ENCODE measurements at places on chromosomes 13 and 19.
A peak's percentile ranks its signal among the peaks of the same experiment; 100 is the strongest.

GRCh38 chr19:10000171-10000826, 10.0 kb downstream of the COL5A3 start:
- DNase-seq: no peak

GRCh38 chr13:71609271-71609670, 257.7 kb downstream of the DACH1 start:
- DNase-seq: no peak

- DNase-seq: peak; percentile 28
These were observed at the start of gene ZNF610 for GRCh38 chr19:52336117-52336790. Gene ZNF610, plus strand, starts transcription at chr19:52336243. Its CDS starts 12,930 bp downstream, at chr19:52349173.

DNA sequence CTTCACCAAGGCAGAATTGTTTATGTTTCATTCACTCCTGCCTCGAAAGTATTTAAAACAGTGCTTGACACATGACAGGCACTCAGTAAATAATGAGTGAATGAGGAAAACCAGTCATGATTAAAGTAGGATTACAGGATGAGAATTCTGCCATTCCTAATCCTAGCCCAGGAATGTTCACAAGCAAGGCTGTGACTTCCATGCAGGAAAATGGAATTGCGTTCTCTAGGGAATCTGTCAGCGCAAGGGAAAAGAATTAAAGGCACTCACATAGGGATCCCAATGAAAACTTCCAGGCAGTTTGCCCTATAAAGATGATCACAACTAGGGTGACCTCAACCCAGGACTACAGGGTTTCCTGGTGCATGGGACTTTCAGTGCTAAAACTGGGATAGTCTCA, 143.4 kb downstream of the CYSLTR2 start:
- no peak for DNase-seq

- no peak for DNase-seq
These were observed 907 bp downstream of the KDELR1 start for GRCh38 chr19:48390188-48391099.

GRCh38 chr13:75760131-75761021, 124.2 kb downstream of the LMO7 start:
- DNase-seq: no peak

DNA sequence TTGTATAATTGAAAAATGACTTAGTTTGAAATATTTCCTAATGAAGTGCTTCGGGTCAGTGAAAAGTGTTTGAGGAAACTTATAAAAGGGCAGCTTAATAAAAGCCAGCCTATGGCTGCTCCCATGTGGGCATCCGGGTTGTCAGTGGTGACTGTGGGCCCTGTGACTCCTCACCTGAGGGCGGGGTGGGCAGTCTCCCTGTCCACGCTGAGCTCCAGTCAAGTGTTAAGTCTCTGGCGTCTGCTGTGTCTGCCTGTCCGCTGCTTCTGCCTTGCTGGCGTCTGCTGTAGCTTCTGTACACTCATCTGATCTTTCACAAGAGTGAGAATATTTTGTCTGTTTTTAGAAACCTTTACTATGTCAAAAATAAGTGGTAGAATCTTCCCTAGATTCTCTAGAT, 7.1 kb downstream of the LAMP1 start:
- DNase-seq: no peak

GRCh38 chr19:45040059-45040771, 1.4 kb downstream of the CLASRP start:
- no peak for DNase-seq

GRCh38 chr19:49691243-49692146, 579 bp downstream of the CPT1C start:
- no peak for DNase-seq

GRCh38 chr13:42538996-42539395, 35.0 kb upstream of the TNFSF11 start:
- DNase-seq: no peak

DNA sequence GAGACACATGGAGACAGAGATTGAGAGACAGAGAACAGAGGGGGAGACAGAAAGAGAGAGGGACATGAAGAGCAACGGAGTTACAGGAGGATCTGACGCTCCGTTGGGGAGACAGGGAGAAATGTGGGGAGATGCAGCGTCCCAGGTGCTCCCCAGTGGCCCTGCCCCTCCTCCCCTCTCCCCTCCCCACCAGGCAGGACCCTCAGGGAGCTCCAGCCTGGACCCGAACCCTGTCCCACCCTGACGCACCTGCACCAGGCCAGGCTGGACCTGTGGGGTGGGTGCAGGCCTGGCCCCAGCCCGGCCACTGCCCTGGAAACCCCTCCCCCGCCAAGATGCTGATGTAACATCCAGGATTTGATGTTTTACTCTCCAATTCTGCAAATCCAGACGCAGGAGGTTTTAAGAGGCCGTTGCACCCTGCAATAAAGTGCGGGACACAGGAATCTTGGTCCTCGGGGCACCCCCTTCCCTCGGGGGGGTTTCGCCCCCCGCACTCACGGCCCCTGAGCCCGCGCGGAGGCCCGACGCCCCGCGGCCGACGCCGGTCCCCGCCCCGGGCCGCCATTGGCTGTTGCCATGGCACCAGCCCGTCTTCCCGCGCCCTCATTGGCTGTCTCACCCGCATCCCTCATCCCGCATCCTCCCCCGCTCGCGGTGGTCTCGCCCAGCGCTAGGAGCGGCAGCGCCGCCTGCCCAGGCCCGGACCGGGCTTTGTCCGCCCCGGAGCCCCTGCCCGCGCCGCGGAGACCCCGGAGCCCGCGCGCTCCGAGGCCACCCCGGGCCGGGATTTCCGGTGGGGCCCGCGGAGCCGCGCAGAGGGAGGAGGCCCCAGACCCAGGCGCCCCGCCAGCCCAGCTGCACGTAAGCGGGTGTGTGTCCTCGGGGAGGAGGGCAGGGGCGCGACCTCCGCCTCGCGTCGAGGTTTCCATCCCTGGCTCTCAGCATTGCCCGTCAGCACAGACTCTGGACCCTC, at the start of gene APC2:
Gene APC2, plus strand, starts transcription at position 655 of the 976 bp plus-strand sequence. CDS start 2,881 bp downstream, outside the sequence.
- DNase-seq: no peak

- no peak for DNase-seq
These were observed 1.5 kb upstream of the C13orf46 start for GRCh38 chr13:113975416-113975815.

DNA sequence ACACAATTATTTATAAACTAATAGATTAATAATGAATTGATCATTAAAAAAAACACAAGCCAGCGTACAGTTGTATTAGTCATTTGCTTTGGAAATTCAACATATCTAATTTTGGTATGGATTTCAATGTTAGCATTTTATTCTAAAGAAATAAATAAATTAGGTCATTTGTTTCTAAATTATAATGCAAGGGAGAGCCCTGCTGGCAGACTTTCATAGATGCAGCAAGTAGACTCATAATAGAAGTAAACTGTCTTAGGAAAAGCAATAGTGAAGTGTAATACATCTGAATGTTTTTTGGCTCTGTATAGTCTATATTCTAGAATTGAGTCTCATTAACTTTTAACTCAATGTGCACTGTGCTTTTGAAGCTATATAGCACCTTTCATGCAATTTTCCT, 982.4 kb upstream of the MIR17HG start:
- DNase-seq: no peak

DNA sequence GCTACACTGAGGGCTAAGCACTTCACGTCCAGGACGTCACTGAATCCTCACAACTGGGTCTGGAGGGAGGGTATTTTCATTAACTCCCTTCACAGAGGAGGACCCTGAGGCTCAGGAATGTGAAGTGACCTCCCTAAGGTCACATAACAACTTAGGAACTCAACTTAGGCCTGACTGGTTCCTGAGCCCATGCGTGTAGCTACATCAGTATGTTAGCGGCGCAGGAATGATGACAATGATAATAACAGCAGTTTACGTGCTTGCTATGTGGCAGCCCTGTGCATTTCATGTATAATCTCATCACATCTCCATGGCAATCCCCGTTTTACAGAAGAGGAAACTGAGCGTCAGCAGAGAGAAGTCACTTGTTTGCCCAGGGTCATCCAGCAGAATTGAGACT, 18.3 kb downstream of the KRTDAP start:
- no peak for DNase-seq

GRCh38 chr13:98847780-98848179, 95.3 kb upstream of the SLC15A1 start:
- no peak for DNase-seq

- DNase-seq: no peak
These were observed 32.6 kb downstream of the SLC7A1 start for GRCh38 chr13:29562786-29563438.

GRCh38 chr19:2309734-2310362, 1.9 kb upstream of the LINGO3 start:
- no peak for DNase-seq

DNA sequence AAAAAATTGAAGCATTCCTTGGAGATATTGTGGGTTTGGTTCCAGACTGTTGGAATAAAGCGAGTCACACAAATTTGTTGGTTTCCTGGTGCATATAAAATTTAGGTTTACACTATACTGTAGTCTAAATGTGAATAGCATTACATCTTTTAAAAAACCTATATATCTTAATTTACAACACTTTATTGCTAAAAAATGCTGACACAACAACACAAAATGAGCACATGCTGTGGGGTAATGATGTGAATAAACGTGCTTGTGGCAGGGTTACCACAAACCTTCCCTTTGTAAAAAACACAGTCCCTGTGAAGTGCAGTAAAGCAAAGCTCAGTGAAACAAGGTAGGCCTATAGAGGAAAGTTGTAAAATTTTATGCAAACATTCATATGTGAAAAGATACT, 27.7 kb downstream of the MPHOSPH8 start:
- no peak for DNase-seq

DNA sequence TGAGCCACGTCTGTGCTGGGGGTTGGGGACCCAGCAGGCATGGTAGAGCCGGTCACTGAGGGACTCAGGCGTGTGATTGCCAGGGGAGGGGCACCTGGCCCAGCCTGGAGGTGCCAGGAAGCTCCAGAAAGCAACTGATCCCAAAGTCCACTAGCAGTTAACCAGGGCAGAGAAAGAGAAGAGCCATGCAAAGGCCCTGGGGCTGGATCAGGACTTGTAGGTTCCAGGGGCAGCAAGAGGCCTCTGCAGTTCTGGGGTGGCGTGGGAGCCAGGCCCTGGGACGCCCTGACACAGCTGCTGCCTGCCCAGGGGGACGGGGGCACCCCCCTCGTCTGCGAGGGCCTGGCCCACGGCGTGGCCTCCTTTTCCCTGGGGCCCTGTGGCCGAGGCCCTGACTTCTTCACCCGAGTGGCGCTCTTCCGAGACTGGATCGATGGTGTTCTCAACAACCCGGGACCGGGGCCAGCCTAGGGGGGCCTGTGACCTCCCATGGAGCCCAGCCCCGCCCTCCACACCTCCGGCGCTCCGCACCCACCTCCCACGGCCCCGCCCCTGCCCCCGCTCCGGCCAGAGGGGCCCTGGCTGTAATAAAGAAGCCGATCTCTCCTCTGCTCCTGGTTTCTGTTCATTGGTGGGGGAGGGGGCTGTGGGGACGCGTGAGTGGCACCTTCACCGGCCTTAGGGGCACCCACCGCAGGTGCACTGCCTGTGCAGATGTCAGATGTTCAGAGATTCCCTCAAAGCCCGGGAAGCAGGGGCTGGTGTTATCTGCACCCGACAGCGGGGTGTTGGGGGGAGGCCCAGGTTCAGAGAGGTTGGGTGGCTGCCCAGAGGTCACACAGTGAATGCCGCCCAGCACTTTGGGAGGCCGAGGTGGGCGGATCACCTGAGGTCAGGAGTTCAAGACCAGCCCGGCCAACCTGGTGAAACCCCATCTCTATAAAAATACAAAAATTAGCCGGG, 4.1 kb downstream of the AZU1 start:
- DNase-seq: no peak

- peak; percentile 70 for DNase-seq
These were observed 571 bp downstream of the ZNF653 start for GRCh38 chr19:11505032-11505503.

DNA sequence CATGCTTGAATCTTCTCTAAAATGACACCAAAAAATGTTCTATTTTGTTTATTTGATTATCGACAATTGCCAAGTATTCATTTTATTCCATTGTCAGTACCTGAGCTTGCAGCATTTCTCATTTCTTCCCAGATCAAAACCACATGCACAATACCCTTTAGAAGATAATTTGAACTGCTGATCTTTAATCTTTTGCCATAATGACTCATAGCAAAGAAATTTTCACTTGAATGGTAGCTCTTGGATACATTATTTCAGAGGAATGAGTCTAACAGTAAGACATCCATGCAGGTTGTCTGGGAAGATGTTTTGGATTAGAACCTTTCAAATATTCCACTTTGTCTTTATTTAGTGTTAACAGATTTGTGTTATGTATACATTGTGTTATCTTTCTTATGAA, 42.0 kb upstream of the RXFP2 start:
- DNase-seq: no peak

GRCh38 chr13:29359181-29359580, 236.3 kb downstream of the SLC7A1 start:
- DNase-seq: no peak
